Stimulated activated naive CD4-positive, alpha-beta T cell (primary cell): ENCODE measurements at places on chromosomes 3 and 15.

- DNase-seq, result no peak
Observed at GRCh38 chr15:78243491-78243941, 9.2 kb upstream of the ACSBG1 start.

GRCh38 chr3:123687286-123687685 is 102.4 kb upstream of the HACD2 start:
- DNase-seq, result no peak

DNA sequence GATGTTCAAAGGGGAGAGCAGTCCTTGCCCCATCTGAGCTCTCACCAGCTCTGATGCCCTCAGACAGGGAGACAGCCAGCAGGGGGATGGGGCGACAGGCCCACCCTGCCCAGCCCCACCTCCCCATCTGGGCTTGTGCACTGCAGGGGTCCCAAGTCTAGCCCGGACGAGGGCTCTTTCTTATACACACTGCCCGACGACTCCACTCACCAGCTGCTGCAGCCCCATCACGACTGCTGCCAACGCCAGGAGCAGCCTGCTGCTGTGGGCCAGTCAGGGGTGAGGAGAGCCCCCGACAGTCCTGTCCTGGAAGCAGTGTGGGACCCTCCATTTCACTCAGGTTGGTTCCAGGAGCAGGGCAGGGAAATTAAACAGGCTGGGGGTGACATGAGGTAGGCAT is 73.9 kb downstream of the BOC start:
- no peak for DNase-seq

DNA sequence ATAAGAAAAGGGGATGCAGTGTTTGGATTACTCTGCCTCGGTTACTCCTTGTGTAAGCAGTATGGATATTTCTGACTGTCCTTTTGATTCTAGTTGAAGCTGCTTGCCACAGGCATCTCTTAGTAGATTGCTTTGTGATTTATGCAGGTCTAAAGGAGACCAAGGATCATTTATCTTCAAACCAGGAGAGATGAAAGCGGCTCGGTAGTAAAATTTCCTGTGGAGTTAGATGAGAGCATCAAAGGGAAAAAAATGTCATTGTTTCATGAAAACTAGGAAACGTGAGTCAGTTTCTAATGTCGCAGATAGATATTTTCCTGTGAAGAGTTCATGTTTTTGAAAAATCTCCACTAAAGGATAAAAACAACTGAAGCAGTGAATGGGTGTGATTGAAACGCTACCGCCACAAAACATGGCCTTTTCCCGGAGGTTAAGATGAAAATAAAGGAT is 254.0 kb upstream of the TBL1XR1 start:
- no peak for DNase-seq

DNA sequence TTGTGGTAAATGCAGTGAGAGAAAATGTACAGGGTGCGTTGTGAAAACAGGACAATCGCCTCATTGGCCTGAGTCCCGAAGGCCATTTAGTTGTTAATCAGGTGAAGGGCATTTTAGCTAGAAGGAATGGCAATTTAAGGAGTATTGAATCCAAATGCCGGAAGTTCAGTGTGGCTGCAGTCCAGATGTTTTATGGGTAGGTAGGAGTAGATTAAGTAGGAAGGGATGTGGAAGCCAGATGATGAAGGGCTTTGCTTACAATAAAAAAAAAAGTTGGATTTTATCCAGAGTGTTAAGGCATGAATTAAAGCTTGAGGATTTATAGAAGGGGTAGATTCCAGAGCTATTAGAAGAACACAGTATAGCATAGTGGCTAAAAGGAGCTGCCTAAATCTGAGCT is 572.7 kb downstream of the NLGN1 start:
- no peak for DNase-seq
